ENCODE measurements at places on chromosomes 2 and 18.

GRCh38 chr18:77207540-77207939 is 42.1 kb upstream of the GALR1 start:
- DNase-seq: no peak

GRCh38 chr2:64330281-64331113 is 123.5 kb upstream of the LGALSL start:
- DNase-seq: peak; percentile 80

GRCh38 chr2:111522231-111522768 is 361.7 kb downstream of the ANAPC1 start:
- no peak for DNase-seq

- DNase-seq: no peak
Measured at GRCh38 chr2:191015239-191015638, 1.3 kb upstream of the STAT1 start.

DNA sequence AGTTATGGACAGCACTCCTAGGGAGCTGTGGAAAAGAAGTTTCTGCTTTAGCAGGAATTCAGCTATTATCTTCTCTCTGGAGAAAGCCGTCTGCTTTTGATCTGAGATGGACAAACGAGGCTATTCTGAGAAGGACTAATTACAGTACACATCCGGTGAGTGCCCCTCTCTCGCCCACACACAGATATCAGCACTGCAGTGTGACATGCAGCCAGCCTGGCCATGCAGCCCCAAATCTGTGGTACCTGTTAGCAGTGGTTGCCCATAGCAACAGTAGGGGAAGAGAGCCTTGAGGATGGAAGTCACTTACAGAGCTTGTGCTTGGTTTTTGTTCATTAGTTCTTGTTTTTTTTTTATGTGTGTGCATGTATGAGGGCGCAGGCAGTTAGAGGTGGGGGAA is 73.9 kb upstream of the TRIB2 start:
- DNase-seq: no peak

DNA sequence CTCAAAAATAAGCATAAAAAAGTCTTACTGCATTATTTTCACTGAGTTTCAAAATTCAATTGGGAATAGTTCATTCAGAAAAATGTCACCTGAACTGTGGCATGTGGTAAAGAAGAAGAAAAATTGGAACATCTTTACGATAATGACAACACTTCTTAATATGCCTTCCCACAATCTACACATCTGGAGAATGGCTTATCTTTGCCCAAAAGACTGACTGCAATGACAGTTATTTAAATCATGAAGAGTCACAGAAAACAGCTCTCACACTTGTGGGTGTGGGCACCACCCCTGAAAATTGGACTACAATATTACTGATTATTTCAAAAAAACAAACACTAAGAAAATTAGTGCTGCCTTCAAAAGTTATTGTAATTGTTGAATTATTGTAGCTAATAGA is 152.3 kb downstream of the USP34 start:
- no peak for DNase-seq

- no peak for DNase-seq
Measured at GRCh38 chr18:58140387-58141325, 96.6 kb downstream of the NEDD4L start.

- no peak for DNase-seq
Measured at GRCh38 chr2:236338495-236339184, 74.4 kb upstream of the ASB18 start.

GRCh38 chr2:2798337-2798736 is 467.3 kb upstream of the MYT1L start:
- no peak for DNase-seq

- DNase-seq: peak; percentile 43
Measured at GRCh38 chr2:96413323-96413722, 77.8 kb downstream of the NCAPH start.

DNA sequence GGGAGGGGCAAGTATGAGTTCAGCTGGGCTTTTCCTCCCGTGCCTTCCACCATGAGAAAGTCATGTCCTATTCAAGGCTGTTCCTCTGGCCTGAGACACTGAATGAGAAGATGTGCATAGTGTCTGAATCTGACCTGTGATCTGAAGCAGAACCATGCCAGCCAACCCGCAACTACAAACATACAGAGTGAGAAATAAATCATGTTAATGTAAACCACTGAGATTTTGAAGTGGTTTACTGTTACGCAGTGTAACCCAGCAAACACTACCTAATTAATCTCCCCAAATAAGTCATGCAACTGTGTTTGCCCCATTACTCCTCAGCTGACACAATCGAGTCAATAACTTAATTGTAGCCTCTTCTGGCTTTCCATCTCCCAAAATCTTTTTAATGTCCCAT is 49.2 kb downstream of the METTL4 start:
- DNase-seq: no peak

- no peak for DNase-seq
Measured at GRCh38 chr2:52964916-52965530, 802.6 kb upstream of the CHAC2 start.

GRCh38 chr2:119333360-119333759 is 33.3 kb downstream of the C2orf76 start:
- DNase-seq: no peak

GRCh38 chr2:19748073-19748375 is 153.8 kb downstream of the TTC32 start:
- no peak for DNase-seq

GRCh38 chr2:158753641-158754611 is 41.2 kb upstream of the DAPL1 start:
- DNase-seq: peak; percentile 58

GRCh38 chr2:98445177-98445682 is 572 bp downstream of the INPP4A start:
- no peak for DNase-seq

DNA sequence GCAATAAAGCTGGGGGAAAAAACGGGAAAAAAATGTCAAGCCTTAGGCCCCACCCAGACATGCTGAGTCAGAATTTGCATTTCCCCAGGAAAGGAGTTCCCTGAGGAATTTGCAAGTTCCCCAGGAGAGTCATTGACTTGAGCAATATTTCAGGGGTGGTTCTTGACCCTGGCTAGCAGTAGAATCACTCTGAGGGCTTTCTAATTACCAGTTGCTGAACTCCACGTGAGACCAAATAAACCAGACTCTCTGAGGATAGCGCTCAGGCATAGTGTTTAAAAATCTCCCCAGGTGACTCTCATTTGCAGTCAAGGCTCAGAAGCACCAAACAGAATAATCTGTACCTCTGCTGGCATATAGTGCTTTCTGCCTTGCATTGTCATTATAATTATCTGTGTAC is 48.7 kb downstream of the C1QL2 start:
- DNase-seq: no peak

- no peak for DNase-seq
Measured at GRCh38 chr2:228581731-228582130, 400.2 kb upstream of the SPHKAP start.

DNA sequence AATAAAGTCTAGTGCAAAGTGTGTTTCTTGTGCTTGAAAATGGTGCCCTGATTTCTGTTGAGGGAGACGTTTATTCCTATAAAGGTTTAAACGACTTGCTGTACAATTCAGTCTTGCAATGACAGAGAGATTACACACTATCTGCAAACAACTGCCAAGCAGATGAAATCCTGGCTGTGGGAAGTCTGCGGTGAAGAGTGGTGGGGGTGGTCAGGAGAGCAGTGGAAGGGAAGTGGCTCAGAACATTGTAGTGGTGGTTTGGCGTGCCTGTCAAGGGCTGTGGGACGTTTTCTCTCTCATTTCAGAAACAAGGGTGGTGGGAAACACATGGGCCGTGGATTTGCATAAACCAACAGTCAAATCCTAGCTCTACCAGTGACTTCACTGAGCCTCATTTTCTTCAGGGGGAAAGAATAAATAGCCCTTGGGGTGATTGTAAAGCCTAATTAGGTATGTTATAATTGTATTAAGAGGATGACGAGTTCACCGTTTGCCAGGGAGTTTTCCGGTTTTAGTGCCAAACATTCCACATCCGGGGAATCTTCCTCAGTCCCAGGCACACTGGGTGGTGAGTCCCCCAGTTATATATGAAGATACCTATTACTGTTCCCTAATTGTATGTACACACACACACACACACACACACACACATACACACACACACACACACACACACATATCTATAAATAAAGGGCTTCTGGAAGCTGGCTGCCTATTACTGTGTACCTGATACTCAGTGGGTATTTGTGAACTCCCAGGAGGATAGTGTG is 115.0 kb downstream of the SPTBN1 start:
- no peak for DNase-seq

- DNase-seq: peak; percentile 22
Measured at GRCh38 chr18:63148449-63149301, 170.9 kb downstream of the BCL2 start.

GRCh38 chr18:79283131-79283810 is 112.5 kb upstream of the NFATC1 start:
- peak; percentile 33 for DNase-seq

DNA sequence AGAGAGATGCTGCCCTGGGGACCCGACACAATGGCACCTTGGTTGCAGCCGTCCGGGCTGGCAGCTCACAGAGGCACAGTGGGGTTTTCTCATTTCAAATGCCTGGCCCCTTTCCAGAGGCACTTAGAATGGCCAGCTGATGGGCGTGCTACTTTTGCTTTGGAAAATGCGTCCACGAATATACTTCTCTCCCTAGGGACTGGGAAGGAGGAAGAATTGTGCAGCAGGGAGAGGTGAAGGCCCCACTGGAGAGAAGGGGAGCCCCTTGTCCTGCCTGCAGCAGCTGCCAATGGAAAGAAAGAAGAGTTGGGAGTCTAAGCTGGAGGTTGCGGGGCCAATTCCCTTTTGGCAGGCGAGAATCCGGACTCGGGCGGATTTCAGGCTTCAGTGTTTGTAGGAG is 1.1 kb upstream of the MAL start:
- DNase-seq: peak; percentile 21
